Ovary (tissue), 10 donors: ENCODE measurements at places on chromosomes 5 and 9. TPM values are rescaled to one million over a fixed set of nuclear protein-coding genes. Genes with fewer than 3 reads are reported as not detected.

The SCGB3A2 gene
- total RNA-seq = 0.47 TPM

GRCh38 chr5:179297026-179297425 lies 48.2 kb downstream of the ADAMTS2 start:
- H3K36me3 ChIP-seq = no peaks in the 10 kb centered on the region
- peaks cover 11% of the 10 kb centered on the region for H3K4me1 ChIP-seq
- no peak overlapping the region for H3K4me3 ChIP-seq
- H3K27ac ChIP-seq = no peak overlapping the region

The LCN2 gene
- total RNA-seq = 0.33 TPM

The ECM2 gene
- total RNA-seq = 65.9 TPM
